Astrocyte (in vitro differentiated cells and primary cell): ENCODE measurements at places on chromosomes 12 and 14.
A peak's percentile ranks its signal among the peaks of the same experiment; 100 is the strongest.

DNA sequence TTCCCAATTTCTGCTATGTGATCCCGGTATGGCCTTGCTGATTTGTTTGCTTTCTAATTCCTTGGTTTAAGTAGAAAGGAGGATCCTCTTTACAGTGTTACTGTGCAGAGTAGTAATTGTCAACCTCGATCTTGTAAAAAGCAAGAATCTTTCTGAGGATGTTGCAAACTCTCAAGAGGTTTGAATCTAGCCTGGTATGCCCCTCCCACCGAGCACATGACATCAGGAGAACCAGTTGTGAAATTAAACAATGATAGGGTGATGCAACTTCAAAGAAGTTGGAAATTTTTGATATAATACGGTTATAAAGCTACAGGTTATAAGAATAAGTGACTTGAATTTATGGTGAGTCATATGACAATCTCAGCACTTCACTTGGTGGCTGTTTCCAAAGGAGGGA is 35.0 kb upstream of the FUT8 start:
- DNase-seq, result no peak

- peak; percentile 50 for DNase-seq
Observed at GRCh38 chr14:67319142-67319541, 40.5 kb downstream of the ATP6V1D start.

DNA sequence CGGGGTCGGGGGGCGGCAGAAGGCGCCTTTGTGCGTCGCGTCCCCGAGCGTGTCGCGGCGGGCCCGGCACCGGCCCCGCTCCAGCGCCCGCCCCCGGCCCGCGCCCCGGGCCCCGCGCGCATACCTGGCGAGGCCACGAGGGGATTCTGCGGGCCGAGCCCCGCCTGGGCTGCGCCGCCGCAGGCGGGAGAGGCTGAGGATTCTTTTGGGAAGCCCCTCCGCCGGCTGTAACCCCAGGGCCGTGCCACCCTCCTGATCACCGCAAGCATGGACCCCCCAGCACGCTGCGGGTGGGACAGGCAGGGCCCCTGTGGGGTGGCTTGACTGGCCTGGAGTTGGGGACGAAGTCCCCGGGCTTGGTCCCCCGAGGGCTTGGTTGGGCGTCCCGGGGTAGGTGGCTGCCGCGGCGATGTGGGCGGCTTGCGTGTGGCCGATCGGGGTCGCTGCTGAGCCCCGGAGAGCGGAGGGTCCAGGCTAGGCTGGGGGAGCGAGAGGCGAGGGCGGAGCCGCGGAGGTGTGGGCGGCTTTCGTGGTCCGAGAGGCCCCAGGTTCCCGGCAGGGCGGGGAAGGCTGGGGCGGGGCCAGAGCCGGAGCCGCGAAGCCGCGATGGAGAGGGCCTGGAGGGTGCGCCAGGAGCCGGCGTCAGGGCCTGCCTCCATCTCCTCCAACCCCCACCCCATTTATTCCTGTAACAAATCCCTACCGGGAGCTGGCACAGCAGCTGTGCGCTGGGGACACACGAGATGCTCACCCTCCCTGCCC is 28.4 kb upstream of the GPR132 start:
- DNase-seq, result peak; percentile 70

- no peak for DNase-seq
Observed at GRCh38 chr12:108123402-108123801, 5.7 kb upstream of the WSCD2 start.

DNA sequence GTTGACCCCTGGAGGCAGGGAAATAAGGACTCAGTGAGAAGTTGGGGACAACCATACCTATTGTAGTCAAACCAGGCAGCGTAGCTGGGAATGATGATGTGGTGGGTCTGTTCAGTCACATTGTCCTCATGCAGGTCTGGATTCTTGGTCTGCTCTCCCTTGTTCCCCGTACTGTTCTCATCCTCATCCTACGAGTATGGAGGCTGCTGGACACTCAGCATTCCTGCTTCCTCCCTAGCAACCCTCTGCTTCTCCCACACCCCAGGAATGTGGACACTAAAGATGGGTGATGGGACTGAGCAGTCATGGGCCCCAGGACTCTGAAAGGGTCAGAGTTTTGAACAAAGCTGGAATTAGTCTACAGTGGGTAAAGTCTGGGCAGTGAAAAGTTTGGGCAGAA is 10.9 kb downstream of the SMARCC2 start:
- no peak for DNase-seq

- peak; percentile 13 for DNase-seq
Observed at GRCh38 chr14:21525571-21525961, 580 bp downstream of the SALL2 start.

GRCh38 chr12:27385766-27386564 is 53.3 kb downstream of the BMAL2 start:
- no peak for DNase-seq

DNA sequence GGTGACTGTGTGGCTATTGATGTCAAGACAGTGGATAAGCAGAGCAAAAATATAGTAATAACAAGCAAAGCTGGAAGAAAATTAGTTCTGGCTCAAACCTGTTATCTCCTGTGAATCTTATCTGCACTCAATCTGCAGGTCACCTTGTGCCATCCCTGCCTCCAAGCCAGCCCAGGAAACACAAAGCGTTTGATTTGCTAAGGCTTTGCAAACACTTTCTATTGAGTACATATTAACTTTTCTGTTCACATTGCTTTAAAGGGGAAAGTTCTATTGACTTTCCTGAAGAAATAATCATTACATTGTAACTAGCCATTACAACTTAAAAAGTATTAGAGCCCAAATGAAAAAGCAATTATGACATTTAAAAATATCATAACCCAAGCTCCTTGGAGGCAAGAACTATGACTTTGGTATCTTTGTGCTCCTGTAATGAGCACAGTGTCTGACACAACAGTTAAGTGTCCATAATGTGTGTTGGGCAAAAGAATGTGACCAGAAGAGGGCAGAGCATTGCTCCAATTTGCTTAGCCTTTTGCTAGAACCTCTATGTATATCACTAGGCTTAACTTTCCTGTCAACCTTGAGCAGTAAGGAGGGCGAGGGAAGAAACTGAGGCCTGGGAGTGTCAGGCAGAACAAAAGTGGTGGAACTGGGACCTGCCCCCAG is 24.7 kb downstream of the SERPINA3 start:
- no peak for DNase-seq
